Keratinocyte (primary cell): ENCODE measurements at places on chromosomes 3 and 15. TPM values are rescaled to one million over a fixed set of nuclear protein-coding genes. Genes with fewer than 3 reads are reported as not detected.

The SAXO2 gene
- 2.2 TPM in 3 replicates for polyA plus RNA-seq

- no peak for DNase-seq
Measured at GRCh38 chr3:190446573-190447279, 3.0 kb downstream of the TMEM207 start.

The CTNNB1 gene
- 644 to 1,021 TPM (median 775 TPM) in 3 replicates for polyA plus RNA-seq

GRCh38 chr3:10928961-10929471 is 63.5 kb upstream of the SLC6A1 start:
- DNase-seq = no peak

- no peak for DNase-seq
Measured at GRCh38 chr3:34292605-34293300, 494.3 kb downstream of the PDCD6IP start.
